Hepatic stellate cell (primary cell): ENCODE measurements at places on chromosomes 16 and 17.

DNA sequence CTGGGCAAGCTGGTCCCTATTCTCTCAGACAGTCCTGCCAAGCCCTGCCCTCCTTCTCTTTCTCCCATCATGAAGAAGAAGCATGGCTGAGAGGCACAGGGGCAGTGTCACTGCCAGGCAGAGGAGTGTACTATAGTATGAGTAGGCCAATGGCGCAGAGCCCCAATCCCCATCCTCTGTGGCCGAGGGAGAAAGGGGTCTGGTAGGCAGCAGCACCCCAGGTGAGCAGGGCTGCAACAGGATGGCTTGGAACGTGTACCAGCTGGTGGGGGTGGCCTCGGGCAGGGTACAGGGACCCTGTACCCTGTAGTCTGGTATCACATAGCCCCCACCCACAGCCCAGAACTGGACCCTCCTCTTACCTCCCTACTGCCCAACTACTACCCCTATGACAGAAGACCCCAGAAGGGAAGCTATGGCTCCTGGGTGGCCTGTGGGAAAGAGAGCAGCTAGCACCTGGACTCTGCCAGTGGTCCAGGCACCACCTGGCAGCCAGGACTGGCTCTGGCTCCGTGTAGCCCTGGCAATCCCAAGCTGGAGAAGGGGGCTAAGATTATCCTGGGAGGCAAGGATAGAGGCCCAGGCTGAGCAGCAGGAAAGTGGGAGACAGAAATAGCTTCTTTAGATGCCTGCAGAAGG, 4.4 kb downstream of the SMARCD2 start:
- DNase-seq = no peak

GRCh38 chr17:67499685-67500084, 122.6 kb downstream of the PITPNC1 start:
- no peak for DNase-seq

DNA sequence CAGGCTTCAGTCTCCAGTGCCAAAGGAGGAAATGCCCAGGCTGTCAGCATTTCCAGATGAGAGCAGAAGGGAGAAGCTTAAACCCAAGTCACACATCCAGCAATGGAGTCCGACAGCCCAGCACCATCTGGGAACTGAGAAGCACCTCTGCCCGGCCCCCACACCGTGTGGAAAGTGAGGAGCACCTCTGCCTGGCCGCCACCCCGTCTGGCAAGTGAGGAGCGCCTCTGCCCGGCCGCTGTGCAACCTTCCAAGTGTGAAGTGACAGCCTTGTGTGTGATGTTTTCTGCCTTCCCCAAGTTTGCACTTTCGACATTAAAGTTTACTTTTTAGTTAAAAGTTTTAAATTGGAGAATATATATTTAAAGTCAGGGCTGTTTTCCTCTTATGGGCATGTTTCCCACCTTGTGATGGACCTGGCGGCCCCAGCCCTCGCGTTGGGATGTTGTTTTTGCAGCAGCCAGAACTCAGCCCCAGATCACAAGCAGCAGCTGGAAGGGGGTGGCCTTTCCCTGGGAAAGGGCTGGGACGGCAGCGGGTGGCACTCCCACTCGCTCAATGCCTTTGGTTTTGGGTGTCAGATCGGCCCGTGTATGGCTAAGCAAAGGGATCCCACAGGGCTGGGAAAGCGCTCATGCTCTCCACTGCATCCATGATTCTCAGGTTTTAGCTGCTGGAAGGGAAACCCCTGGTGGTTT, 7.2 kb downstream of the CCDC137 start:
- DNase-seq = no peak

GRCh38 chr16:87528690-87529579, 36.1 kb upstream of the ZCCHC14 start:
- DNase-seq = no peak

DNA sequence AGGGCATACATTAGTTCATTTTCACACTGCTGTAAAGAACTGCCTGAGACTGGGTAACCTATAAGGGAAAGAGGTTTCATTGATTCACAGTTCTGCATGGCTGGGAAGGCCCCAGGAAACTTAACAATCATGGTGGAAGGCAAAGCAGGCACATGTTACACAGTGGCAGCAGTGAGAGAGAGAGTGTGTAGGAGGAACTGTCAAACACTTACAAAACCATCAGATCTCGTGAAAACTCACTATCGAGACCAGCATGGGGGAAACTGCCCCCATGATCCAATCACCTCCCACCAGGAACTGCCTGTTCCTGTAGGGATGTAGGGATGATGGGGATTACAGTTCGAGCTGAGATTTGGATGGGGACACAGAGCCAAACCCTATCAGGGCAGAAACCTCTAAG, 17.2 kb downstream of the NUBP1 start:
- no peak for DNase-seq

DNA sequence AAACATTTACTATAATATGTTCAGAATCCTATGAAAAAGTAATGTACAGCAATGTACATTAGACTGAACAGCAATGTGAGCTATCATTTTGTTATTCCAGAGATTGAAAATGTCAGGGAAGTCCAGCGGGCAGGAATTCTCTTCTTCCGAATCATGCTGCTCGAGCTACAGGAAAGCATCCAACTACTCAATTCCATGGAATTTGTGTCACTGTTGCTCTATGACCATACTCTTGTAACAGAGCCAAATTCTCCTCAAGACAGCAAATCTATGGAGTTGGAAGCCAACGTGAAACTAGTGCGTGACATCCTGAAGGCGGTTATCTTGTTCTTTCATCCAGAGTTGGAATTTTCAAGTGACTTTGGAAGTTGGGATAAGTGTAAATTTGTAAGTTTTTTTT, 24.8 kb upstream of the NSRP1 start:
- DNase-seq = peak; percentile 56

DNA sequence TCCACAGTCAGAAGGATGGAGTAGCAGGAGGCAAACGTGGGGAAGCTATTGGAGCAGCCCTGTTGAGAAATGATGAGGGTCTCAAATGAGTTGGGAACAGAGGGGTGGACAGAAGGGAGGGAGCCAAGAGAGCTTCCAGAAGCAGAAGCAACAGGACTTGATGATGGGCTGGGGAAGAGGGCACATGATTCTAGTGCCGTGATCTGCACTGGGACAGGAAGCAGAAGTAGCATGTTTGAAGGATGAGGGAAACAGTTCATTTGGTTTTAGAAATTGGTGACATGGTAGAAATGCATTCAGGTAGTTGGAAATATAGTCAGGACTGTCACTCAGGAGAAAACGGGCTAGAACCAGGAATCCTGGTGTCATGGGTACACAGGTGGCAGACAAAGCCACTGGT, 19.4 kb downstream of the EMP2 start:
- DNase-seq = no peak

DNA sequence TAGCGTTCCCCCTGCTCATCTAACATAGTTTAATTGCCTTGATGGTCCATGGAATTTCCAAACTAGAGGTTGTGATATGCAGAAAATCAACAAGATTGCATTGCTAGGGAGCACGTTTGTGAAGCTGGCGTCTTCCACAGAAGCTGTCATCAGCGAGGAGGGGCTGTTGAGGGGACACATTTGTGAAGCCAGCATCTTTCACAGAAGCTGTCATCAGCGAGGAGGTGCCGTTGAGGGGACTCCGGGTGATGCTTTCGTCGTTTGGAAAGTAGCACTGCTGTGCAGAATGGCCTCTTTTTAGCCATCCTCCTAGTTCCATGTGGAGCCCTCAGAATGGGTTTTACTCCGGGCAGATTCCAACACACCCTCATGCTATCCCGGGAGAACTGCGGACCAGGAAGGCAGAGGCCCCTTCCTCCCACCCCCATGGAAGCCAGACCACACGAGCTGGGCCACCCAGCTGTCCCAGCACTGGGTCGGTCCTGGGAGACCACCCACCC, 119.6 kb upstream of the CHMP6 start:
- no peak for DNase-seq

- DNase-seq = no peak
Observed at GRCh38 chr16:48106446-48106845, 49.3 kb downstream of the ABCC12 start.

DNA sequence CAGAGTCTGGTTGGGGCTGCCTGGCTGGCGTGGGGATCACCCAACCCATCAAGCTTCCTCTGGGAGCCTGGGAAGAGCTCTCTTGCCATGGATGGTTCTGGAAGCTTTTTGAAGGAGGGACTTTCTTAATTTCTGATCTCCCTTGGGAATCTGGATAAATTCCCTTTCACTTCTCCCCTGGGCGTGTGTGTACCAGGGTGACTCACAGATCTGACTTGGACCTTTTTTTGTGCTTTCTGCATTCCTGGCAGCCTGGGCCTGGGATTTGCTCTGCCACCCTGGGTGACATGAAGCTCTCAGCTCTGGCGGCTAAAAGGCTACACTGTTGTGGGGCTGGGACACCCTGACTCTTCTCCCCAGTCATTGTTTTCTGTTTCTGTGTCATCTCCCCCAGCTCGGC, 70.1 kb downstream of the ABCC1 start:
- DNase-seq = peak; percentile 89

DNA sequence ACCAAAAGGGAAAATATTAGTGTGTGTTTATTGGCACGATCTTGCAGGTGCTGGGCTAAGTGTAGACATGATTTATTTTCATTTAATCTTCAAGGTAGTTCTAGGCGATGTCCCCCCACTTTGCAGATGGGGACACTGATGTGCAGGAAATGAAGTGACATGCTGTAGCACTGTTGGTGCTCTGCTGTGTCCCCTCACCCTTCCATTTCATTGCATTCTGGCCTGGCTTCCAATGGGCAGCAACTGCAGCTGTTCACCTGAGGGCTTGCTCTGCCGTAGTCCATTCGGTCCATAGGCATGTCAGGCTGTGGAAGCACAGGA, 123.9 kb downstream of the PRKCB start:
- no peak for DNase-seq

GRCh38 chr17:79272666-79273219, 198.1 kb downstream of the ENGASE start:
- DNase-seq = no peak

DNA sequence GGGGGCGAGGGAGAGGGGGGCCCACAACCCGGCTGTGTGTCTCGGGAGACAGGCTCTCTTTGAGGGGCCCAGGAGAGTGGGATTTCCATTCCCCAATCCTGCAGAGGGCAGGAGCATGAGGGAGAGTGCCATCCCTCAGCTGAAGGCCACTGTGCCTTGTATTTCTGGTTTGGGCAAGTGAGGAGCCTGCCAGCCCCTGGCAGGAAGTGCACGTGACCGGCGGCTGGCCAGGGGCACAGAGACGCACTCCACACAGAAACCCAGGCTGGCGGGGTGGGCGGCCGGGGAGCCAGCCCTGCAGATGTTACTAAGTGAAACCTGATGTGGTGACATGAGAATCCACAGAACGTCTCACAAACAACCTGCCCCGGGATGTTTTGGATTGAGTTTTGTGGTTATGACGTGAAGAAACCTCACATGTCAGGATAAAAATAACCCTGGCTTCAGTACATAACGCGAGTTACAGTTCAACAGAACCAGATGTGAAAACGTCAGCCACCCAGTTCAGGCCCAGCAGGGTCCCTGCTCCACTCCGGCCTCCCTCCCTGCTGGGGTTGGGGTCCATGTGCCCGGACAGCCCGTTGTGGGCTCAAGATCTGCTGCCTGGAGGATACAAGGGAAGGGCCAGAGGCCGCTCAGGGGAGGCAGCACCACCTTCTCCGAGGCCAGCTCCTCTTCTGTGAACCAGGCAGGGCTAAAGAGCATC, 51.7 kb upstream of the MTSS2 start:
- peak; percentile 92 for DNase-seq

DNA sequence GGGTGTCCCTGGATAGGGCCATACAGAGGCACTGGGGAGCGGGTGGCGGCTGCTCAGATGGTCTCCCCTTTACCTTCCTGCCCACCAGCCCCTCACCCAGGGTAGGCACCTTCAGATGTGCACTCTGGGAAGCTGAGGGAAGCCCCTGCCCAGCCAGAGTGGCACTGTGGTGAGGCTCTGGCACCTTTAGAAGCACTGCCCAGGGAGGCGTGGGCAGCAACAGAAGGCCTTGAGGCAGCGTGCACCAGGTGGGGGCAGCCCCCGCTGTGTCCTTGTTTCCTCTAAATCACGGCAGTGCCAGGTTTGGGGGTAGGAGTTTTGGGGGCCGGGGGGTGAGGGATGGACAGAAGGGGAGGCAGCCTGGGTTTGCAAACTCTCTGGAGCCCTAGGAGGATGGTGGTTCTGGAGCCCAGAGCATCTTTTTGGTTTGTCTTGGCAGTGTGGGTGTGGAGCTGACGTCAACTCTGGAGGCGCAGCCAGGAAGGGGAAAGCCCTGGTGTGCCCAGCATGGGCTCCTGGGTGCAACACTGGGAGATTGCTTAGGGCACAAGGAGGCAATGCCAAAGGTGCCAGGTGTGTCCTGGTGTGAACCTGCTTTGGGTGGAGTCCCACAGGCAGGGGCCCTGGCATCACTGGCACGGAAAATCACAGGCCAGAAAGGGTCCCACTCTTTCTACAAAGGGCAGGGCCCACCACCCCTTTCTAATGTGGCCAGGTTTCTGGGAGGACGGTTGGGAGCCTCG, 23.1 kb upstream of the CDC42EP4 start:
- no peak for DNase-seq

DNA sequence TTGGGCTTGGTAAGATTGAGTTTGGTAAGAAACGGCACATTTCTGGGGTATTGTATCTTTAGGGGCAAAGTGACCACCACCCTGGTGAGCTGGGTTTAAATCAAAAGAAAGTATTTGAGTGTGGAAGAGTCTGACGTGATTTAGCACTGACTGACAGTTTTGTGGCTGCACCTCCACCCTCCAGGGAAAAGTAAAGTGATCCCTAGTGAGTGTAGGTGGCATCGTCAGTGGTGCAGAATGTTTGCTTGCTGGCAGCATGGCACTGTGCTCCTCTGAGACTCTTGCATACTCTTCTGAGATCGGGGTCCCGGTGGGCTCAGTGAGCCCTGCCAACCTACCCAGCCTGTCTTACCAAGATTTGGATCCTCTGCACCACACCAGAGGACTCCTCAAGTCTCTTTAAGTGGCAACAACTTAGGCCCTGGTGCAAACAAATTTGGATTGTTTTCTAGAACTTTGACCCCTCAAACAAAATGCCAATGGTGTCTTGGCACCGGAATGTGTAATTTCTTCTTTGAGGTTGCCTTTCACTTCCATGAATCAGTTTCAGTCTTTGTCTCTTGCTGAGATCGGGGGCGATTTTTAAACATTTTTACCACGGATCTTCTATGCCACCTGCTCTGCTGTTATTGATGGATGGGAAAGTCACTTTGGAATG, 2.8 kb downstream of the PRKCB start:
- DNase-seq = no peak

- DNase-seq = no peak
Observed at GRCh38 chr16:85170590-85171003, 58.3 kb upstream of the CIBAR2 start.

DNA sequence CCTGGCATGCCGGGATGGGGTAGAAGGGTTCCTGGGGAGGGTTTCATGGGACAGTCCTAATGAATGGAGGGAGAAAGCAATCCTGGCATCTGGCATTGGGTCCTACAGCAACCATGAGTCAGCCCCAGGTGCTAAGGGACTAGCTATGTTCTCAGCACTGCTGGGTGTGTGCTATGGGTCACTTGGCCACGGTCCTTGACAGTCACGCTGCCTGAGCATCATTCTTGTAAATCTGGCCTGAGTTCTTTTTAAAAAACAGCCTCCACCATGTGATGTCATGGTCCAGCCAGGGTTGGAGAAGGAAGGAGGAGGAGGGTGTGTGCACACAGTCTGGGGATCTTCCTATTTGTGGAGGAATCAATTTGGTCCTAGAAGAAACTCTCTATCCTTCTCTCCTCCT, 6.2 kb upstream of the RAMP2 start:
- DNase-seq = no peak
